ENCODE measurements at places on chromosomes 16 and 17. TPM values are rescaled to one million over a fixed set of nuclear protein-coding genes. Genes with fewer than 3 reads are reported as not detected.

DNA sequence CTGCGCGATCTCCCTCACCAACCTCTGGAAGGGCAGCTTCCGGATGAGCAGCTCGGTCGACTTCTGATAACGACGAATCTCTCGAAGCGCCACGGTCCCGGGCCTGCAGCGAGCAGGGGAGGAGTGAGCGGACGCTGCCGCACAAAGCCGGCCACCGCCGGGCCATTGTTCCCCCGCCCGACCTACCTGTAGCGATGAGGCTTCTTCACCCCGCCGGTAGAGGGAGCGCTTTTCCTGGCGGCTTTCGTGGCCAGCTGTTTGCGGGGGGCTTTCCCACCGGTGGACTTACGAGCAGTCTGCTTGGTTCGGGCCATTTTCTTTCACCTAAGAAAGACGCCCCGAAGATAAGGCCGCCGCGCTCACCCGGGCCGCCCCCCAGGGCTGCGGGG, 5.8 kb upstream of the UNK start:
- DNase-seq, result no peak
- peak overlapping the region; percentile 97 for H3K4me3 ChIP-seq
- H3K27me3 ChIP-seq, result no peaks in the 10 kb centered on the region

DNA sequence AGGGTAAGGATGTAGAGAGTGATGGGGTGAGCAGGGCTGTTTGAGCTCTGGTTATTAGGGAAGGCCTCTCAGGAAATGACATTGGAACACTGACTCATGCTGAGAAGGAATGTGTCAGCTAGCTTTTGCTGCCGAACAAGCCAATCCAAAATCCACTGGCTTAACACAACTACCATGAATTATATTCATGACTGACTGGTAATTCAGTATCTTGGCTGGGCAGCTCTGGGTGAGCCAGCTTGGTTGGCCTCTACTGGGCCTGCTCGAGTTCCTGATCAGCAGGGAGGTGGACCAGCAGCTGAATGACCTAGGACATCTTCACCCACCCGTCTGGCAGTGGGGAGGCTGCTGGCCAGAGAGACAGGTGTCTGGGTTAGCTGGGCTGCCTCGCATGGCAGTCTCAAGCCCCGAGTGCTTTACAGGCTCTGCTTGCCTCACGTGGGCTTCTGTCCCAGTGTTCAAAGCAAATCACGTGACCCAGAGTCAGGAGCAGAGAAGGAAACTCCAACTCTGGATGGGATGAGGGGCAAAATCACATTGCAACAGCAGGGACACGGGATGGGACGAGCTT, 209.4 kb downstream of the KATNIP start:
- no peaks in the 10 kb centered on the region for H3K4me1 ChIP-seq
- H3K27ac ChIP-seq, result no peak overlapping the region
- no peak overlapping the region for H3K4me3 ChIP-seq
- H3K27me3 ChIP-seq, result no peaks in the 10 kb centered on the region
- DNase-seq, result no peak

DNA sequence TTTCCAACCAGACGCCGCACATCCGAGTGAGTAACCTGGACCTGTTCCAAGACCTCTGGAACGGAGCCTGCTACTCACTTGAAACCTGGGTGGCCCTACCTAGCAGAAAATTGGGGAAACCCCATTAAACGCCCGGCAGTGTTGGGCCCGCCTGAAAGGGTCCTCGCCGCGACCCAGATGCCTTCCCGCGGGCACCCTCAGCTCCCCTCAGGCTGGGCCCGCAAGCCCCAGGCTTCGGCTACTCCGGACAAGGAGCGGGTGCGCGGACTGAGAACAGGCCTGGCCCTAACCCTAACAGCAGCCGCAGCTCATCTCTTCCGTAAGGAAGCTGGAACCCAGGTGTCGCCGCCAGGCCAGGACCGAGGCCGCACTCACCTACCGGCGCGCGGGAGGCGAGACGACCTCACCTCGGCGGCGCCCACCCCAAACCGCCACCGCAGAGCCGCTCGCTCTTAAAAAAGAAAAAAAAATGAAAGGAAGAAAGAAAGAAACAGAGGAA, 344 bp downstream of the PSME3IP1 start:
- H3K27ac ChIP-seq, result peak overlapping the region; percentile 95
- H3K4me3 ChIP-seq, result peak overlapping the region; percentile 97
- no peaks in the 10 kb centered on the region for H3K36me3 ChIP-seq
- H3K4me1 ChIP-seq, result peaks cover 57% of the 10 kb centered on the region
- no peaks in the 10 kb centered on the region for H3K27me3 ChIP-seq

- H3K4me1 ChIP-seq, result no peaks in the 10 kb centered on the region
- no peak overlapping the region for H3K27ac ChIP-seq
- no peaks in the 10 kb centered on the region for H3K36me3 ChIP-seq
- peaks cover 25% of the 10 kb centered on the region for H3K27me3 ChIP-seq
These were observed 252.1 kb upstream of the N4BP1 start for GRCh38 chr16:48862087-48862532.

DNA sequence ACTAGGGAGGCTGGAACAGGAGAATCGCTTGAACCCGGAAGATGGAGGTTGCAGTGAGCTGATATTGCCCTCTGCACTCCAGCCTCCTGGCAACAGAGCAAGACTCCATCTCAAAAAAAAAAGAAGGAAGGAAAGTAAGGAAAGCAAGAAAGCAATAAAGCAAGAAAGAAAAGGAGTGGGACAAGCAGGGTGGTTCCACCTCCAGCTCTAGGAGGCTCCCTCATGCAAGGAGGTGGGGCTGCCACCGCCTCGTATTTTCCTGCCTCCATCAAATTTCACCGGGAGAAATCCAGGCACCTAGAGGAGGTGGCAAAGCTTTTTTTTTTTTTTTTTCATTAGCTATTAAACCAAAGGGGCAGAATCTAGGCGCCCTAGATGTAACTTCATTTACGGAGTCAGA, 1.0 kb downstream of the CYB561 start:
- peaks cover 70% of the 10 kb centered on the region for H3K4me1 ChIP-seq
- H3K27me3 ChIP-seq, result no peaks in the 10 kb centered on the region
- no peak overlapping the region for H3K27ac ChIP-seq
- peak overlapping the region; percentile 83 for H3K4me3 ChIP-seq

QRICH2 gene
- total RNA-seq, result 2.4 TPM

GRCh38 chr16:22672830-22673210, 141.1 kb upstream of the HS3ST2 start:
- no peak overlapping the region for H3K4me3 ChIP-seq
- H3K4me1 ChIP-seq, result peaks cover 26% of the 10 kb centered on the region
- H3K27ac ChIP-seq, result no peak overlapping the region
- no peaks in the 10 kb centered on the region for H3K36me3 ChIP-seq

CNP gene
- 24.9 TPM for total RNA-seq

DNA sequence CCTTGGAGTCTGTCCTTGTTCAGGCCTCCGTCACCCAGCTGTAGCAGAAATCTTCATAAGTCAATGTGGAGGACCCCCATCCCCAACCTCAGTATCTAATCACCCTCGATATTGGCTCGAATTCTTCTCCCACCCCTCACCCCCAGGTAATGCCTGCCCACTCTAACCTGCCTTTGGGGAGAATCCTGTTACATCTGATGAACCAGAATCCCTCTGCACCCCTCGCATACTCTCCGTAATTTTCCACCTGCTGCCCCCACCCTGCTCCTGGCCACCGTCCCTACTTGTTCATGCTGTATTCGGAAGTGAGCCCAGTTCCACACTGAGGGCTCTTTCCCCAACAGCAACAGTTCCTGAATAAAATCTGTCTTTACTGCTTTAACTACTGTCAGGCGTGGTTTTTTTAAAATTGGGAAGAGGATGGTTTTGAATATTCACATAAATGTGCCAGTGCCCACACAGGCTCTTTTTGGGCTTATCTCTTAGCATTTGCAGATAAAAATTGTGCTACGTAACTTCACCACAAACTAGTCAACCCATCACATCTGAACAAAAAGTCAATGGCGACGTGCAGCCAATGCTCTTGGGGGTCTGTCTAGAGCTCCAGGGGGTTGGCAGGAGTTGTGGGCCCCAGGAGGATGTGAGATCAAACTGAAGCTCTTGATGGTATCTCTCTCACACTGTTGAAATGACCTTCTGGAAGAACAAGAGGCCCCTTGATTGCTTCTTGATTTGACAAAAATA, 73.7 kb downstream of the NETO2 start:
- no peak overlapping the region for H3K27ac ChIP-seq
- no peaks in the 10 kb centered on the region for H3K4me1 ChIP-seq
- no peaks in the 10 kb centered on the region for H3K27me3 ChIP-seq
- no peaks in the 10 kb centered on the region for H3K36me3 ChIP-seq

DNA sequence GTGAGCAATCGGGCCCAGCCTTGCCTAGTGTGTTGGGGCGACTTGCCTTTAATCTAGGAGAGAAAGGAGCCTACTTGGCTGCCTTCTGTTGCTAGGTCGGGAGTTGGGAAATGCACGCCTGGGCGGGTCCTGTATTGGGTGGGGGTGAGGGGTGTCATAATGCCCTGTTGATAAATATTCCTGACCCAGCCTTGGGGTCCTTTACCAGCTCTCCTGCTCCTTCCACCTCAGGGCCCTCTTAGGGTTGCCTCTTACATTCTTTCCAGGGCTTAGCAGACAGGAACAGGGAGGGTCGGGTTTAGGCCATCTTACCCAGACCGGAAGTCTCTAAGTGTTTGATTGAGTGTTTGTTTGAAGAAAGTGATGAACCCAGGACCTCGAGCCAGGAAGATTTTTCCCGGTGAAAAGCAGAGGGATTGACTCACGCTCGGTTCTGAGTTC, 112.9 kb downstream of the SEC14L1 start:
- H3K4me3 ChIP-seq, result no peak overlapping the region
- no peak for DNase-seq
- H3K4me1 ChIP-seq, result no peaks in the 10 kb centered on the region
- H3K27me3 ChIP-seq, result peaks cover 47% of the 10 kb centered on the region

DNA sequence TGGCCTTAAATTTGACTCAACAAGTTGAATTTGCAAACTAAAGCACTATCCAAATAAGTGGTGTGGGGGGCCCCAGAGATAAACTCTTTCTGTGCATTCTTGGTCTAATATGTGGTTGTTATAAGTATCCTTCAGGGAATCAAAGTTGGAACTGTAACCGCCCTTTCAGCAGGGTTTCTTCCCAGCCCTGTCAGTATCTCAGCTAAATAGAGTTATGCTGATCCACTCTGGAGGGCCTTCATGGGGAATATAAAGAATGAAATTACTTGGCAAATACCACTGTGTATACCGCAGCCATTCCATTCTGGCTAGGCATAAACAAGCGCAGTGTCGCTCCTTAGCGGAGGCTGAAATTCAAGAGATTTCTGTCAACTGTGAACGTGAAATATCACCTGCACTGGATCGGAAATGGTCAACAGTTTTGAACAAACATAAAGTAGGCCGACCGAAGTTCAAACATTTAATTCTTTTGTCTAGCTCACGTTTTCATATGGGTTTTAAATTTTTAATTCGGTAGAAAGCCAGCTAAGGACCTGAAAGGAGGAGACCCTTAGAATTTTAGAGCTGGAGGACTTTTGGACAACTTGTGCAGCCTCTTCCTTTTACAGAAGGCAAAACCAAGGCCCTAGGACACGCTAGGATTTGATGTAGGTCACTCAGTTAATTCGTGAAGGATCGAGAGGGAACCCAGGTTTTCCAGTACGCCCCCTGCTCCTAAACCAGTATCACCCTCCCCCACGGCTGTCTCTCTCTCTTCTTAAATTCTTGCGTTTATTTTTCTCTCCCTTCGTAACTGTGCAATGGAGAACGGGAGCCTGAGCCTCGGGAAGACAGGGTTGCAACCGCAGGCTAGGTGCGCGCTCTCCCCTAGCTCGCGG, 74.7 kb downstream of the CHD9 start:
- no peak for DNase-seq
- peak overlapping the region; percentile 80 for H3K4me3 ChIP-seq
- H3K4me1 ChIP-seq, result peaks cover 44% of the 10 kb centered on the region
- H3K36me3 ChIP-seq, result no peaks in the 10 kb centered on the region
- peak overlapping the region; percentile 98 for H3K27ac ChIP-seq

DNA sequence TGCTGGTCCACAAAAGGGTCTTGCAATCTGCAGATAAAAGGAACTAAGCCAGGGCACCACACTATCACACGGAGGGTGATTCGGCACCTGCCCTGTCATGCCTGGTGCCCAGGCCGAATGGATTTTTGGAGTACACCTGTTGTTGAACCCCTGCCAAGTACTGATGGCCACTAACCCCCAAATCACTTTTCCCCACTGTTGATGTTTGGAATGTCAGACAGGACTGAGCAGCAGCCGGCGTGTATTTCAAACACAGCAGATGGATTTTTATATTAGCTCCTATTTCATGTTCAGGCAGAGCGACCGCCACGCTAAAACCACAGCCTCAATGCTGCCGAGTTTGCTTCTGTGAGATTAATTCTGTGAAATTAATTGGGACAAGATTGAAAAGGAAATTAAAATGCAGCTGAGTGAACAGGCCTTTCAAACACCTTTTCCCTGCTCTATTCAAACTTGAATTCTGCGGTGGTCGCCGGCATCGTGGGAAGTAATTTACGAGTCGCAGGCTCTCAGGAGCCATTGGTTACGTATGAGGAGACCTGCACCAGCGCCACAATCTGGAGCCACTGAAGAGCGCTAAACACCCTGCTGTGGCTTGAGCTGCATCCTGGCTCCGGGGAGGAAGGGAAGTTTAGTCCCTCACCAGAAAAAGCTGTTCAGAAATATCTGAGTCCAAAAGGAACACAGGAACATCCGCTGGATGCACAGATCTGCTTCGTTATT, 48.5 kb downstream of the SNX11 start:
- no peaks in the 10 kb centered on the region for H3K36me3 ChIP-seq
- no peaks in the 10 kb centered on the region for H3K4me1 ChIP-seq
- DNase-seq, result no peak
- H3K27ac ChIP-seq, result no peak overlapping the region
- peaks cover 70% of the 10 kb centered on the region for H3K27me3 ChIP-seq

HOXB5 gene
- not detected for total RNA-seq

GRCh38 chr16:57818377-57819064, 16.2 kb upstream of the KIFC3 start:
- H3K27ac ChIP-seq, result no peak overlapping the region
- H3K4me3 ChIP-seq, result no peak overlapping the region
- no peaks in the 10 kb centered on the region for H3K36me3 ChIP-seq
- H3K27me3 ChIP-seq, result no peaks in the 10 kb centered on the region
- DNase-seq, result no peak

DNA sequence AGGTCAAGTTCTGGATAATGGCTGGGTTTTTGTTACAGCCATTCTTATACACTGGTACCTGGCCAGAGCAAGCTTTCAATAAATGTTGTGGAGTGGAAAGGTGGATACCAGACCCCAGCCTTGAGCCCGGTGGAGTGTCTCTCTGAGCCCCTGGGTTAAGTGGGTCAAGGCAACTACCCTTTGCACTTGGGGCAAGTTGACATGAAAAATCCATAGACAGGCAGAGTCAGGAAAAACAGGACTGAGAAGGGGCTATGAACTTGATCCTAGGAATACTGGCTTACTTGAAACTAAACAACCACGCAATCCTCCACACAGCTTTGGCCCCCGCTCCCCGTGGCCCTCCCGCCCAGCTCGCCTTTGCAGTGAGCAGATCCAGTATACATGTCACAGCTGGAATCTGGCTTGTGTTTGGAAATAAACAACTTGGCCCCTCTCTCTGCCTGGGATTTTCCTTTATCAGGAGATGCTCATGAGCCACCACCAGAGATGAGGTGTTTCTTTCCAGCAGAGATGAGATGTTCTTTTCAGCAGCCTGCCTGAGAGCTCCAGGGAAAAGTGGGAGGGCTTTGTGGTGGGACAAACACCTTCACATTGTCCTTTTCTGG, 65.9 kb downstream of the KSR1 start:
- no peak overlapping the region for H3K27ac ChIP-seq
- no peak for DNase-seq
- H3K36me3 ChIP-seq, result no peaks in the 10 kb centered on the region
- H3K27me3 ChIP-seq, result no peaks in the 10 kb centered on the region

ZCCHC14 gene
- 15.9 TPM for total RNA-seq

ACE gene
- 6.2 TPM for total RNA-seq

Data from left ventricle myocardium inferior (tissue), 1 donor.